Heart left ventricle (tissue), 16 donors: ENCODE measurements at places on chromosomes 2 and 18.

- DNase-seq: no peak
Observed at GRCh38 chr2:9717886-9718451, 87.2 kb upstream of the YWHAQ start.

DNA sequence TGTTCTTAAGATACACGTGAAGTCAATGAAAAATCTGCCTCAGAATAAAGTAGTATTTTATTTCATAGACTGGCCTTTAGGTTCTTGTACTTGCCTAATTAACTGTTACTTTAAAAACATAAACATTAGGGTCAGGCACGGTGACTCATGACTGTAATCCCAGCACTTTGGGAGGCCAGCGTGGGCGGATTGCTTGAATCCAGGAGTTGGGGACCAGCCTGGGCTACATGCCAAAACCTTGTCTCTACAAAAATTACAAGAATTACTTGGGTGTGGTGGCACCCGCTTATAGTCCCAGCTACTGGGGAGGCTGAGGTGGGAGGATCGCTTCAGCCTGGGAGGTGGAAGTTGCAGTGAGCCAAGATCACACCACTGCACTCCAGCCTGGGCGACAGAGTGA lies 16.0 kb upstream of the SNORC start:
- DNase-seq: no peak

- DNase-seq: no peak
Observed at GRCh38 chr18:6107794-6108193, 212.5 kb upstream of the TMEM200C start.

DNA sequence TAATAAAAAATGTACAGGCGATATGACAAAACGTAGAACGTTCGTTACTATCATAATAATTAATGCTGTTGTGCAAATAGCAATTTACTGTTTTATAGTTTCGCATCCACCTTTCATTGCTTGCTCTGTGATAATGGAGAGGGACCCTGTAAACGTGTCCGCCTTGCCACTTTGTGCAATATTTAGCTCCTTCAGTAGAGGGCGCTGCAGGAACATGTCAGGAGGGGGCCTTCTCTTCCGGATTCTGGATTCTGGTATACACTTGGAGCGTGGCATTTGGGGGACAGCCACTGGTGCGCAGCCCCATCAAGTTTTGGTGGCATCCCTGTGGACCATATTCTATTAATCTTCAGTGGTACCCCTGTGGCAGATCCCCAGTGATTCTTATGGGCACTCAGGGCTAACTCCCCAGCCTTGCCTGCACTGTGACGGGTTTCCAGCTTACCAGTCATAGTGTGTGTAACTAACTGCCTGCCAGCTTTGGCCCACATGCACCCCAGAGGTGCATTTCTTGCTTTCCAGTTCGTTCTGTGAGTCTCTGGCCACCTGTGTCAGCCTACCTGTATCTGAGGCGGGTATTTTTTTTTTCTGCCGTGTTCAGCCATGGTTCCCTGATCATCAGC lies 140.3 kb downstream of the CYRIA start:
- DNase-seq: no peak

DNA sequence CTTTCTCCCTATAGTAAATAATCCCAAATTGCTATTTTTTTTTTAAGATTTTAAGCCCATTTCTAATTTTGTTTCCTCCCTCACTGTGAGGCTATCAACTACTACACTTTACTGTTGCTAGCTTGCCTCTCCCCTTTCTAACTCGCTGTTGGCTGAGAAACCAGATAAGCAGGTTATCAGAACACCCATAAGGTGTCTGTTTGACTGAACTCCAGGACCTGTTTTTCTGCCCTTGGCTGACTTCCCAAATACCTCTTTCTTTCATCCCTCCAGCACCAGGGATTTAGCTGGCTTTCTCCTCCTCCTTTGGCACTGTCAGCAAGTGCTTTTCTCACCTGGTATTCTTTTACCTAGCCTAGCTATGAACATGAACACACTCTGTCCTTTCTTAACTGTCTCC lies 11.1 kb downstream of the TRAK2 start:
- DNase-seq: no peak
